ENCODE measurements at places on chromosomes 16 and 17. TPM values are rescaled to one million over a fixed set of nuclear protein-coding genes. Genes with fewer than 3 reads are reported as not detected.

DNA sequence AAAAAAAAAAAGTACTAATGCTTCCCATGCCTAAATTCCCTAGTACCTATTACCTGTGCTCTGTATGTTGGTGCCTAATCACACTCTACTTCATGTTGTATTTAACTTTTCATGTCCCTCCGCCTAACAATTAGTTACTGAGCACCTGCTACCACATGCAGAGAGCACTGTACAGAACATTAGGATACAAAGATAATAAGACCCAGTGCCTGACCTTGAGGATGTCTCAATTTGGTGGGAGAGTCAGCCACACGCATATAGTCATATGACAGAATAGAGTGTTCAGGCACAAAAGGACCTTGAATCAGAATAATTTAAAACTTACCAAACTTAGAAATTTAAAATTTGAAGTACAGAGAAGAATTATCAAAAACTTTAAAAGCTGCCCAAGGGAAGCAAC lies 42.1 kb downstream of the USP31 start:
- DNase-seq, result no peak

DNA sequence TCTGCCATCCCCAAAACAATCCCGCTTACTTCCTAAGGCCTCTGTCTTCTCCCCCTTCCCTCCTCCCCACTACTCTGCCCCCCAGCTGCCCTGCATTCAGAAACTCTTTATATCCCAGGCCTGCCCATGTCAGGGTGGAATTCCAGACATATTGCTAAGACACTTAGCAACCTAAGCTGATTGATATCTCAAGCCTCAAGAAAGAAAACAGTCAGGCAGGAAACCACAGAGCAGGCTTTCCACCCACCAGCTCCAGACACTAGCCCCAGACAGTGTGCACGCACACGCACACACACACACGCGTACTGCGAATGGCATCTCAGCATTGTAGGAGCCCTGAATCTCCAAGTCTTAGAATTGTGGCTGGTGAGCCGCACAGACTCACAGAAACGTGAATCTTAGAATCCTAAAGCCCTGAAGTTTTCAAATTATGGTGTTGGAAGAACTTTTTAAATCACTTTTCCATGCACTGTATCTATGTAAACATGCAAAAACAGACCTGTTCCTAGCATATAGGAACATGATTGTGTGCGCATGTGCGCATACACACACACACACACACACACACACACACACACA lies 8.8 kb upstream of the LPCAT2 start:
- DNase-seq, result peak; percentile 23

GRCh38 chr17:45231481-45232116 lies 9.9 kb downstream of the FMNL1 start:
- no peak for DNase-seq

DNA sequence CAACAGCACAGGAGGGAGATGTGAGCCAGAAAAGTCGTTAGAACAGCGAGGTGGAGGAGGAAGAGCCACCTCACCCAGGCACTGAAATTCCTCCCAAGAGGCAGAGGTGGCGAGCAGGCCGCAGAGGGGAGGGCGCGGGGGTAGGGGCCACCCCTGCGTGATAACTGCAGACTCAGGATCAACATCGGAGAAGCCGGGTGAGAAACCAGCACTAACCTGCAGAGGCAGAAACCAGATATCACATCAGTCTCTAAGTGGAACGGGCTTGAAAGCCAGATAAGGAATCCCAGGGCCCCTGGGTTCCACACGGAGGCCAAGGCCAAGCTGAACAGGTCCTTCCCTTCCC lies 39.4 kb upstream of the ZC3H18 start:
- DNase-seq, result no peak

Gene GALR2
- total RNA-seq, result 0.49 TPM

All from colonic mucosa (tissue), 4 donors.